ENCODE measurements at places on chromosomes 5 and 9.

- no peak for DNase-seq
Measured at GRCh38 chr5:6556089-6556801, 76.6 kb downstream of the NSUN2 start.

- DNase-seq = no peak
Measured at GRCh38 chr9:133032171-133032570, 1.4 kb downstream of the GTF3C5 start.

DNA sequence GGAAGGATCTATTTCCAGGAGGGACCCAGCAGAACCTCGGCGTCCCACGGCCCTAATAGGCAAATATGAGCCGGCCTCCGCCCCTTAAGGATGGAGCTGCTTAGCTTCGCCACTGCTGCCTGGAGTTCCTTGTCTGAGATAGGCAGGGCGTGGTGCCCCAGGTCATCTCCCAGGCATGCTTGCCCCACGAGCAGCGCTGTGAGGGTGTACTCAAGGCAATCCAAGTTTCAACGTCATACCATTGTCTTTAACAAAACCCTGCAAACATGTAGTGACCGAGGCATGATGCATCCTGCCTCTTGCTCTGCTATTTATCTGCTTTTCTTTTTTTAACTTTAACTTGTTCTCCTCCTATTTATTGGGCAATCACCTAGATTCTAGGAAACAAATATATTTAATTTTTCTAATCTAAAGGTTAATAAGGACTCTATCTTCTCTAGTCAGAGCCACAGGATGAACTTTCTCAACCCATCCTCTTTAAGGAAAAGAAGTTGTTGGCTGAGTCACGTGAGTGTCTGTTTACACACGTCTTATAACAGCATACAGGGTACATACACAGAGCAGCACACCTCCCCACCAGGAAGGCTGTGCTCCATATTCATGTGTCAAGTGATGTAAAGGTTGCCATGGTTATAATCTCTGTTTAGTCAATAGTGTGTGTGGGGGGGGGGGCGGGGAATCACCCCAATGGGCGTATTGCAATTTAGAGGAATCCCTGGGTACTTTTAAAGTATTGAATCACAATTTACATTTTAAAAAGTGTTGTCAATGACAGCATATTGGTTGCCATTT is 27.3 kb upstream of the ZSWIM6 start:
- peak; percentile 59 for DNase-seq

GRCh38 chr5:35477911-35478310 is 139.8 kb upstream of the SPEF2 start:
- DNase-seq = no peak

- no peak for DNase-seq
Measured at GRCh38 chr9:119801311-119801710, 432.1 kb upstream of the BRINP1 start.

DNA sequence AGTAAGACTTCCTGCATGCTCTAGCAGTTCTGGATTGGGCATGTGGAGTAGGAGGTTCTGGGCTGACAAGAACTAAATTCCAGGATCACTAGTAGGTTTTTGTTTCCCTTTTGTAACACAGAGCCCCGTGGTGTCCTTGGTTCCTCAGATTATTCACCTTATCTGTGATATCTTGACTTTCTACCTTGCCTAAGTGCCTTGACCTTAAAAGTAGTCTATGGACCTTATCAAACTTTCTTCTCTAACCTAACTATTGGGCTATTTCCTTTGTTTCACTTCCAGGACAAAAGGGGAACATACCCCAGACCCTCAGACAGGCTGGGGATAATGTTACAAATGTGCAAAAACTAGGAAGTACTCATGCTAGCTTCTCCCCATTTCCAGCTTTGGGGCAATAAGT is 595.3 kb downstream of the PSAT1 start:
- no peak for DNase-seq

- DNase-seq = no peak
Measured at GRCh38 chr9:128211186-128211980, 8.2 kb downstream of the DNM1 start.

GRCh38 chr5:170171811-170172210 is 61.0 kb upstream of the C5orf58 start:
- no peak for DNase-seq

DNA sequence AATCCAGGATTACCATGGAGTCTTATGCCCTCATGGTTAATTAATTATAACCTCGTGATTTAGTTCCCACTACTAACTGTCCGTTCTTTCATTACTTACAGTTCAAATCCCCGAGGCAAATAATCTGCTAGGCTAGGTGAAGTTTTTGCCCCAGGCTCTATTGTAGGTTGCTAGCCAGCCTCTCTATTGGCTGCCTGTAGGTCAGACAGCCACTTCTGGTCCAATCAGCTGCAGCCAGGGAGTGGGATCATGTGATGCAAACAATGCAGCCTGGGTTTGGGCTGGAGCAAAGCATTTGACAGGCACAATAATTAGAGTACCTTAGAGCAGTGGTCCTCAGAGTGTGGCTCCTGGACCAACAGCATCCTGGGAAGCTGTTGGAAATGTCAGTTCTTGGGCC is 17.7 kb downstream of the TMEM252 start:
- DNase-seq = no peak
